ENCODE measurements at places on chromosomes 4 and X.
A peak's percentile ranks its signal among the peaks of the same experiment; 100 is the strongest.

DNA sequence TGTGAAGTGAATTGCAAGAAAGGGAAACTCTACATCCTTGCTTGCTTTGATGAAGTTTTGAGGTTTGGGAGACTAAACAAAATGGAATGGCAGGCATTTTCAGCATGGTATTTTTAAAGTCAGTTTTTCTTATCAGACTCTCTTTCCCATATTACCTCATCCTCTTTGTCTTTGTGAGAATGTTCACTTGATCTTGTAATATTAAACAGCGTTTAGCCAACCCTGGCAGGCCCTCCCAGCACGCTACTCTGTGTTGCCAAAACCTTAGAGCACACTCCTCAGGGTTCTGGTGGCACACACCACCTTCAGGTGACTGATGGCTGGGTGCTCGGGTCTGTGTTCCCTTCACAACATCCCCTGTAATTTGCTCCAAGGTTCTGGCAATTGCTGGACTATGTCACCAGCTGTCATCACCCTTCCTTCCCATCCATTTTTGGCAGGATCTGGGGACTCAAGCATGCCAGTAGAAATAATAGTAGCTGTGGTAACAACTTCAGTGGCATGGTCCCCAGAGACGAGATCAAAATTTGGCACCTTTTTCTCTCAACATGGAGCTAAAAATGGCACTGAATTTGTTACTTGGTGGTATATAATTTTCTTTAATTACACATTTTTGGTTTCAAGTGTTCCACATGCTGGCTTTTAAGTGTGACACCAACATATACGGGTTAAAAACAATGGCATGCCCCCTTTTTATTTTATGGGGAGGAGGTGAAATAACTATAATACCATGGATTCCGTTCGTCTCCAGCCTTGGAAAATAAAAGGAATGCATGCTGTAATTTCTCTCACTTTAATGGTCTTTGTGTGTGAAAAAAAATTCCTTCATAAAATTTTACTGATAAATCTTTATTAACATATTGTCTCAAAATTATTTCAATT, 273.1 kb downstream of the DCTD start:
- peak; percentile 63 for DNase-seq

- DNase-seq: no peak
Observed at GRCh38 chr4:169665046-169665737, 44.8 kb downstream of the CLCN3 start.

DNA sequence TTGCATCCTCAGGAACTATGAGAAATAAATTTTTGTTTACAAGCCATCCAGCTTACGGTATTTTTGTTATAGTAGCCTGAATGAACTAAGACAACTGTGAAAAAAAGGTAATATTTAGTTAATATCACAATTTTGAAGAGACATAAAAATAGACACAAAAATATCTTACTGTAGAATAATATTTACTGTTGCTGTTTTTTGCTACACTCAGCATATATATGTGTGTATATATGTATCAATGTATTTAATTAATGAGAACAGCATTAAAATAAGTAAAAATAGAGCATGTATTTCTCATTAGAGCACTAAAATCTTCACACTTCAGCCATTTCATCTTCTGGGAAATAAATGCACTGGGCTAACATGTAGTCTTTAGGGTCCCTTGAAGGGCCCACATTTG, 24.6 kb downstream of the PPP3CA start:
- DNase-seq: no peak

- no peak for DNase-seq
Observed at GRCh38 chrX:121227888-121228287, 180.5 kb downstream of the GLUD2 start.

DNA sequence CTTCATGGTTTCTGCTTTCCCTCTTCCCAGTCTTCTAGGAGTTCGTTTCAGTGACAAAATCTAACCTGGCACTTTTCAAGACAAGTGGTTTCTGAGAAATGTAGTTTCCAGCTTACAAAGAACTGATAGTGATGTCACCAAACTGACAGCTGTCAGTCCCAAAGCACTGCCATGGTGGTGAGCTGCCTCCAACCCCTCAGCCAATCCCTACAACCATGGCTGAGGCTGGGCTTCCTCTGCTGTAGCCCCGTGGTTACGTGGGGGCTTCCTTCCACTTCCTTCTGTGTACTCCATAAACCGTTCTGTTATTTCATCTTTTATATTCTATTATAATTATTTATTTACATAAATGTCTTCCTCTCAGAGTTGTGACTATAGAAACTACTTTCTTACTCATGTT, 198.6 kb upstream of the AGA start:
- DNase-seq: no peak

DNA sequence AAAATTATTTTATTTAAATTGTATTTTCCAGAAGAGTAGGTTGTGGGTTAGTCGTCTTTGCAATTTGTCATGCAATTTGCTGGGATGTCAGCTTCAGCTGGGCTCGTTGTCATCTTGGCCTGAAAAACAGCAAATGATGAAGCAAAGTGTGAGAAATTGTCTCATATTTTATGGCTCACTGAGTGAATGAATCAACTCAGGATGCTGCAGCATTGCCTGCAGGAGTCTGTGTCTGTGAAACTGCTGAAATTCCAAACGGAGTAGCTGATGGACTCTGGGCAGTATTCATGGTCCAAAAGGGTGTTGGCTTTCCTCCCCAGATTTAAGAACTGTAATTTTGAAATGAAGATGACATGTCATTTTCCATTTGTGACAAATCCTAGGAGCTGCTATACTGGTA, 37.2 kb downstream of the CXCL8 start:
- DNase-seq: no peak

DNA sequence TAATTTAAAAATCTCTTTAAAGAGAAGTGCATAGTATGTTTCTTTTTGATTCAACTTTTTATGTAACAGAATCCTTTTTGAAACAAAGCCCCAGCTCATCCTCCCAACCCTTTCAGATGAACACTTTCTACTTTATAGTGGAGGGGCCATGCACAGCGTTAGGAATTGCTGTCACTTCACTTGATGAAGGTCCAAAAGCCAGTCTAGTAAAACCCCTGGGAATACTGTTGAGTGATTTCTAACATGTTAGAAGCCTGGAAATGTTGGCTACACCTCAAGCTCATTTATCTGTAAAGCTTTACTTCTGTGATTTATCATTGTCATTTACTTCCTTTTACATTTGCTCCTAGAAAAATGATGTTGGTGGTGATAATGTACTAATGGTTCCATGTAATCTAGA, 1608.9 kb upstream of the TENM3 start:
- DNase-seq: no peak
